ENCODE measurements at places on chromosomes 5 and 9.

- no peak for DNase-seq
Measured at GRCh38 chr5:149841851-149842793, 102.5 kb downstream of the PDE6A start.

DNA sequence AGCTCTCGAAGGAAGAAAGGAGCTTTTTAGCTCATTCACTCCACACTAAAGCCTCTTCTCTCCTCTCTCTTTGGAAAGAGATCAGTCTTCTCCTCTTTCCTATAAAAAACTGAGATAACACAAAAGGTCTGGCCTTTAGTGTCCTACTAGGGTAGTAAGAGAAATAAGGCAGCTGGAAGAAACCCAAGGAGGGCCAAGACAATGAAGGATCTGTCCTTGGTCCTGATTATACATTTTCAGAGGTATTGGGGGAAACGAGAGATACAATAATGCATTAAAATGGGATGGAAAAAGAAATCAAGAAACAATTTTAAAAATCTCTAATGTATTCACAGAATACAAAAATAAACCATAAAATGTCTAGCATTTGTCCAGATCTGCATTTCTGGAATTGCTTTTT is 184.0 kb downstream of the SLF1 start:
- no peak for DNase-seq

DNA sequence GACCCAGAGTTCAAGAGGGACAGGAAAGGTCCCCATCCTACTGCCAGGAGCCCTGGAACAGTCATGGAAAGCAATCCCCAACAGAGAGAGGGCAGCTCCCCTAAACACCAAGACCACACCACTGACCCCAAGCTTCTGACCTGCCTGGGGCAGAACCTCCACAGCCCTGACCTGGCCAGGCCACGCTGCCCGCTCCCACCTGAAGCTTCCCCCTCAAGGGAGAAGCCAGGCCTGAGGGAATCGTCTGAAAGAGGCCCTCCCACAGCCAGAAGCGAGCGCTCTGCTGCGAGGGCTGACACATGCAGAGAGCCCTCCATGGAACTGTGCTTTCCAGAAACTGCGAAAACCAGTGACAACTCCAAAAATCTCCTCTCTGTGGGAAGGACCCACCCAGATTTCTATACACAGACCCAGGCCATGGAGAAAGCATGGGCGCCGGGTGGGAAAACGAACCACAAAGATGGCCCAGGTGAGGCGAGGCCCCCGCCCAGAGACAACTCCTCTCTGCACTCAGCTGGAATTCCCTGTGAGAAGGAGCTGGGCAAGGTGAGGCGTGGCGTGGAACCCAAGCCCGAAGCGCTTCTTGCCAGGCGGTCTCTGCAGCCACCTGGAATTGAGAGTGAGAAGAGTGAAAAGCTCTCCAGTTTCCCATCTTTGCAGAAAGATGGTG is 31.6 kb downstream of the CD180 start:
- no peak for DNase-seq

- DNase-seq, result no peak
Measured at GRCh38 chr9:94031380-94031779, 52.9 kb upstream of the PTPDC1 start.

DNA sequence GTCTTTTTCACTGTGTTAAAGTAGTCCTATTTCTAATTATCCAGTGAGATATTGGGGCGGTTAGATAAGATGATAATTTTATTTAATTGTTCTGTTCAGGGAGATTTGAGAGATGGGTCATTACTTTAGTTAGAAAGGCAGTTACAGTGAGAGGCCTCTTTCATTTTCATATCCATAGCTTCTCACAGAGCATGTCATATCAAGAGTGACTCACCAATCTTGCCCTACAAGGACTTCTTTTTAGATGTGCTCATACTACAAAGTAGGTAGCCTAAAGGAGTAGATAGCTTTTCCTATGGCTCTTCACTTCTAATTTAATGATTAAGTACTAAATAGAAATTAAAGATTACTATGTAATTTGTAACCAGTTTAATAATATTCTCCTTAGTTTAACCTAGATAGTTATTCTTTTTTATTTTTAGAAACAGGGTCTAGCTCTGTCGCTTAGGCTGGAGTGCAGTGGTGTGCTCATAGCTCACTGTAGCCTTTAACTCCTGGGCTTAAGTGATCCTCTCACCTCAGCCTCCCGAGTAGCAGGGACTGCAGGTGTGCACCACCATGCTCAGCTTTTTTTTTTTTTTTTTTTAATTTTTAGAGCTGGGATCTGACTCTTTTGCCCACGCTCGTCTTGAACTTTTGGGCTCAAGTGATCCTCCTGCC is 71.0 kb downstream of the FER start:
- no peak for DNase-seq

DNA sequence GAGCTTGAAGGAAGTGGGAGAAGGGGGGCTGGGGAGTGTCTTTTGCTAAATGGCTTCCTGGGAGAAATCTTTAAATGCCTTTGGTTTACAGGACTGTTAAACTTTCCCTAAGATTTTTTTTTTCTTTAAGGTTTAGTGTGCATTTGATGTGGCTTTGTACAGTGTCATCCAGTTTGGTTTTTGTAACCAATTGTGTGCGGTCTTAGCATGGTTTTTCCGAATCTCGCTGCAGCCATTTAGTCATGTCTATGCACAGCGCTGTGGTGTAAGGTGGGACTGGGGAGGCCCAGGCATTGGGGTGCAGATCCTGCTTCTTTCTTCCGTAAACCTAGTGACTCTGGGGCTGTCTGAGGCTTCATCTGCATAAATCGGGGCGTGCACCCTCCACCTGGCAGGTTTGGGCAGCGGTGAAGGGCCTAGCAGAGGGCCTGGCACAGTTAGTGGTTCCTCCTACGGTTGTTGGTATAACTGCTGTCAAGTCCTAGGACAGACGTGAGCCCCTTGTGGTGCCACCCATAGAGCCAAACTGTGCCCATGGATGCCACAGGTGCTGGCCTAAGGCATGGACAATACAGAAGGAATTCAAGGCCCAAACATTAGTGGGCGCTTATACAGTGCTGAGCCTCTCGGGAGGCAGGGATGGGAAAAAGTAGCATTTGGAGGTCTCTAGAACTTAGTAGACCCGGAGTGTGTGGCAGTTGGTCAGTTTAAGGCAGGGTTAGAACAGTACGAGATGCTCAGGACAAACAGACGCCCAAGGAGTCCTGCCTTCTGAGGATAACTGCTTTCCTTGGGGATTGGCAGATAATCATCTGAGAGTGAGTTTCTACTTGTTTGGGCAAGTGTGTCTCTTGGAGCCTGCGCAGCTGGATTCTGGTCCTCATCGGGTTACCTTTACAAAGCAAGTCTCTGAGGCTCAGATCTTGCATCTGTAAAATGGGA is 1.5 kb downstream of the PRRC2B start:
- DNase-seq, result peak; percentile 57

DNA sequence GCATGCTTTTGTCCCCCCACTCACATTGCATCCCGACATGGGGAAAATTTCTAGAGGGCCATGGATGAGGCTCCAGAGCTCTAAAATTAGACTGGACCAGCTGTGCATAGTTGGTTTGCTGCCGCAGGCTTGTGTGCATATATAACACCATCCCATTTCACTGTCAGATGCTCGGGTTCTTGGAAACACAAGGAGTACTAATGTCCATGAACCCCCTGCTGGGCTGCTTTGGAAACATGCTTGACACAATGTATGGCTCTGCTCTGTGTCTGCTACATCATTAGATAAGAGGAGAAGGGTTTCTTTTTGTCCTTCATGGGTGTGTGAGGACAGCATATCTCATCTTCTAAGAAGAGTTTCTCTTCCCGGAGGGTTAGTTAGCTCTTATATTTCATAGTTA is 292.1 kb upstream of the RORB start:
- no peak for DNase-seq

DNA sequence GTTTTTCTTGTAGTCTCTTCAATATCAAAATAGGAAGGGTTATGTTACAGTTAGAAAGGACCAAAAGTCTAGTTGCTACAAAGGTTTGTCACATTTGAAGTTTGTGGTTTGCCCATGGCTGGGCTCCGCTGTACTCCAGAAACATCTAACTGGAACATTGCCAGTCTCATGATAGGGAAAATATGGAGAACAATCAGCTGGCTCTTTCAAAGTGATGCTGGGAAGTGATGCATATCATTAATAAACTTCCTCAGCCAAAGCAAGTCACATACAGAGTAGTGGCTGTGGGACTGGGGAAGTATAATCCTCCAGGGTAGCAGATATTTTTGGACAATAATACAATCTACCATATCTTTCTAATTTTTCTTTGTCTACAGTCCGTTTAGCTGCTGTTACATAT is 8.8 kb downstream of the BTF3 start:
- no peak for DNase-seq

GRCh38 chr9:77820293-77820954 is 172.3 kb upstream of the GNA14 start:
- no peak for DNase-seq

DNA sequence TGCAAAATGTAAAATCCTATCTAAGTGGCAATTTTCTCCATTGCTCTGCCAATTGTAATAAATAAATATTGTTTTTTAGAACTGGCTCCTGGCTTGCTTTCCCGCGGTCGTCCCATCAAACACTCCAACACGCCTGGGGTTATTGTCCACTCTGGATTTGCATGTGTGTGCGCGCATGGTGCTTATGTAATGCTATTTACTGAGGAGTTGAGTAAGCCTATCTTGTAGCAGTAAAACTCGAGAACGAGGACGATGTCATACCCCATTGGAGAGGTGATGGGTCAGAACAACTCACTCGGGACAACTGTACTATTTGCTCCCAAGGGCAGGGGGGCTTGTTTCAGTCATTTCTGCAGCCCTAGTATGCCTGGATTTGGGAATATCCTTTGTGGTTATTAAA is 220.9 kb downstream of the PAX5 start:
- DNase-seq, result no peak

DNA sequence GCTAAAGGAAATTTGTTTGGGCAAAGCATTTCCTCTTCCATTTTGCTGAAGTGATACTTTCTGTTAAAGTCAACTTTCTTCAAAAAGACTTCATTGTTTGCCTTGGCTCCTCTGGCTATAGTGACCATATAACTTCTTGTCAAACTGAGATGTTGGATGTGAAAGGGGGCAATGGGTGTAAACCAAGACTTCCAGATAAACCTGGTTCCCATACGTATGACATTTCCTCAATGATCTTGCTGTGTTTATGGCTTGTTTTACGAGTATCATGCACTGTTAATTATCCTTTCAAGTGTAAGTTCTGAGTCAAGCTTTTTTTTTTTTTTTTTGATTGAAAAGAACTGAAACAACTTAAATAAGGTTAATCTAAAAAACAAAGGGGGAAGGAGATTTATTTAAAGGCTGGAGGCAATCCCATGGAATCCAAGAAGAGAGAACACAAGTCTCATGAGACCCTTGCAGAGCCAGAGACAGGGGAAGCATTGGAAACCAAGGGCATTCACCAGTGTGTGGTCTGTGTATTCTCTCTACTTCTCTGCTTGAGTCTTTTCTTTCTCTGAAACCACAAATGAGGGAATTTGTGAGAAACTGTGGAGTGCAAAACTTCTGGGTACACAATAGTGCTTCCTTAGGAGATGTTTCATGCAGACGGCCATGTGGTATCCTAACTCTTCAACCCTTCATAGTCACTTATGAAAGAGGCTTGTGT is 335.3 kb downstream of the RAB3C start:
- no peak for DNase-seq

DNA sequence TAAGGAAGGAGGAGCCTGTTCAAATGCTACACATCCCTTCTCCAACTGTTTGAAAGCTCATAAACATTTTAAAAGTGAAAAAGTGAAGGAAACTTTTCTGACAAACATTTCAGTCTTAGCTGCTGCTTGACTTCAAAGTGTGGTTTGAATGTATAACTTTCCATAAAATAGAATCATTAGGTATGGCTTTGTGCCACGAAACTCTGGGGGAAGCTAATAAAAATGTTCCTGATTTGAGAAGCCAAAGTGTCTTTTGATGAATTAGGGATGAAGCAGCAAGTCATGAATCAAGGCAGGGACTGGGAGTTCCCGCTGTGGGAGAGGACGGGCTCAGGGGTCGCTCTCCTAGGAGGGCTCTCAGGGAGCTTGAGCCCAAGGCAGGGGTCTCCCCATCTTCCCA is 15.3 kb downstream of the MVB12B start:
- no peak for DNase-seq

GRCh38 chr9:32704343-32704742 is 68.9 kb upstream of the TAF1L start:
- DNase-seq, result no peak

DNA sequence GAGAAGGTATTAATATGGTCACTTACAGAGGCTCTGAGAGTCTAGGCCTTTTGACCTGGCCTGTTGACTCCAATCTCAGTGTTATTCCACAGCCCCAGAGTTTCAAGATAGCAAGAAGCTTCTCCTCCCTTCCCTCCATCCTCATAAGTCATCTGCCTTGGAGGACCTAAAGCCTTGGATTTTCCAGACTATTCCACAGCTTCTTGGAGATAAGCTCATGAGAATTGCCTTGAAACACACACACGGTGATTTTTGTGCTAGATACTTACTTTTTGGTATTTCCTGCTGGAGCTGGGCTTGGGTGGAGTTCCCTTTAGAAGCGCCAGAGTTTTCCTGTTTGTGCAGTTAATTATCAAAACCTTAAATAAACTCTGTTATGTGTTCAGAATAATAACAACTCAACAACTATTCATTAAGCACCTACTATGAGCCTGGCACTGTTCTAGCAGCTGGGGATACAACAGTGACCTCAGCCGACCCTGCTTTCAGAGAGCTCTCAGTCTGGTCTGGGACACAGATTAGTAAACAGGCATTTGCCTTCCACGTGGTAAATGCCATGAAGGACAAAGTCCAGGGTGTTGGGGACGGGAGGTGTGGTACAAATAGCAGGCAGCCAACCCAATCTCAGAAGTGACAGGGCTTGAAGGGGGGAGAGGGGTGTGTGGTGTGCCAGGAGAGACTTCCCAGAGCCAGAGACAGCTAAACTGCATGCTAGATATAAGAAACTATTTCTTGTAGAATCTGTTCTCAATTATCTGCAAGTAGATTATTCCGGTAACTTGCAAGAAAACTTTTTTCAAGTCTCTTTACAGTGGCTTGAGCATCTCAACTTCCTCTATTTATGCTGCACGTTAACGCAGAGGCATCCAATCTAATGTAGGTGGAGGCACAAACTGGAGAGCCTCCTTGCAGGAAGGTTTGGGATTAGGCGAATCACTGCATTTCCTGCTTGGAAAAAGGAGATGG is 55.9 kb upstream of the KLF9 start:
- no peak for DNase-seq

GRCh38 chr5:171363846-171364245 is 23.8 kb upstream of the NPM1 start:
- no peak for DNase-seq

DNA sequence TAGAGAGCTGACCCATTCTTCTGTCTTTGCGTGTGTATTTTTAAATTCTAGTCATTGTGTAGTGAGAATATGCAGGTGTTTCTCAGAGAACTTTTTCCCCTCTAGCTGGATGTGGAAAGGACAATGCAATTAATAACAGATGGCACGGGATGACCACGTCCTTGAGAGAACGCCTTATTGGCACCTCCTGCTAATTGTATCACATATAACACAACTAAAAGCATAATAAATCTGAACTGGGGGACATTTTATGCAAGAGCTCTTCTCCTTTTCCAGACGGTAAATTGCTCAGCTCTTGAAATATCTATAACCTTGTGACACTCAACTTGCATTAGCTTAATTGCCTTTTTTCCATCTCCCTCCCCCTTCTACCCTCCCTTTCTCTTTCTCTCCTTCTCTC is 62.9 kb upstream of the IZUMO3 start:
- no peak for DNase-seq

- DNase-seq, result no peak
Measured at GRCh38 chr9:100601216-100601615, 23.3 kb downstream of the CAVIN4 start.

Measured in activated CD4-positive, CD25-positive, alpha-beta regulatory T cell treated with anti-CD3 and anti-CD28 coated beads, Interleukin-2, amount 50 U/mL, for 72 hours (primary cell).